Activated CD4-positive, alpha-beta memory T cell treated with anti-CD3 and anti-CD28 coated beads for 36 hours (primary cell): ENCODE measurements at places on chromosomes 13 and 19. TPM values are rescaled to one million over a fixed set of nuclear protein-coding genes. Genes with fewer than 3 reads are reported as not detected.

Gene CGB3
- total RNA-seq, result not detected

DNA sequence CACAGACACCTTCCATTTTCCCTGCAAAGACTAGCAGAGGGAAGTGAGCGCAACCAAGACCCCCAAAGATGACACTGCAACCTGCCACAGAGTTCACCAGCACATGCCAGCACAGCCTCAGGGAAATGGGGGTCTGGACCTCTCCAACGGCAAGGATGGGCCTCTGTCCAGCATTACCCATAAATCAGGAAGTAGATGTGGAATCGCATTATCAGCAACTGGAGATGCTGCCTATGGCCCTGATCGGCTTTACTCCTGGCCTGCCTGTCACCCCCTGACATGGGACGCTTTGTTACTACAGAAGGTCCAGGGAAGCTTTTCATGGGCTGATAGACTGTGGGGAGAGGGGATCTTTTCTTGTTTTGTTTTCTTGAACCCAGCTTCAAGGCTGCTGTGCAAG lies 41.4 kb upstream of the POU2F2 start:
- DNase-seq, result no peak

- DNase-seq, result no peak
These were observed 12.3 kb downstream of the DDX39A start for GRCh38 chr19:14406645-14407401.

Gene SHANK1
- total RNA-seq, result not detected

- DNase-seq, result no peak
These were observed 301.1 kb downstream of the IRS2 start for GRCh38 chr13:109485136-109485794.

GRCh38 chr19:49125025-49125731 lies 5.8 kb downstream of the PPFIA3 start:
- no peak for DNase-seq

Gene ZMYM2
- total RNA-seq, result 47.7 TPM

- peak; percentile 32 for DNase-seq
These were observed 89.3 kb downstream of the MIPEP start for GRCh38 chr13:23799945-23800344.

DNA sequence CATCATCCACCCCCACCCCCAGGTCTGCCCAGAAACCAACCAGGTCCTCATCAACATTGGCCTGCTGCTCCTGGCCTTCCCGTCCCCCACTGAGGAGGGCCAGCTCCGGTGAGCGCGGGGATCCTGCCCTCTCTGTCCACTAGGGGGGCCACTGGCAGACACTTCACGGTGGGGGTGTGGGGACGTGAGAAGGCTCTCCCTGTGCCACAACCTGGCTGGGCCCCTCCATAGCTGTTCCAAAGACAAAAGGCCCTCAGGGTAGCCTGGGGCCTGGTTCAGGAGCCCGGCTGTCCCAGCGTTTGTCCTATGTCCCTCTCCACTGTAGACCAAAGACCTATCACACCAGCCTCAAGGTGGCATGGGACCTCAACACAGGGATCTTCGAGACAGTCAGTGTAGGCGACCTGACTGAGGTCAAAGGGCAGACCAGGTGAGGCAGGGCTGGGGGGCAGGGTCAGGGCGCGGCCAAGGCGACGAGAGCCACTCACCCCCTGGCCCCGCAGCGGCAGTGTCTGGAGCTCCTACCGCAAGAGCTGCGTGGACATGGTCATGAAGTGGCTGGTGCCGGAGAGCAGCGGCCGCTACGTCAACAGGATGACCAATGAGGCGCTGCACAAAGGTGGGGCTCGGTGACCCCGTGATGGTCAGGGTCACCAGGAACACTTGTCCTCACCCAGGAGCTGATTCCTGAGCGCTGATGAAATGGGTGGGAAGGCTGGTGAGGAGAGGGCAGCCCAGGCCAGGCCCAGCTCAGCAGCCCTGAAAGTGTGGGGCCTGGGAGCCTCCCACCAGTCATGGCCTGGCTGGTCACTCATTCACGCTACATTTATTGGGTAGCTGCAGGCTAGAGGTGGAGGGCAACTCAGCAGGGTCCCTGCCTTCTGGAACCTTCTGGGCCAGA lies 7.9 kb downstream of the DCAF15 start:
- DNase-seq, result no peak

Gene ZNF552
- 6.1 TPM for total RNA-seq

DNA sequence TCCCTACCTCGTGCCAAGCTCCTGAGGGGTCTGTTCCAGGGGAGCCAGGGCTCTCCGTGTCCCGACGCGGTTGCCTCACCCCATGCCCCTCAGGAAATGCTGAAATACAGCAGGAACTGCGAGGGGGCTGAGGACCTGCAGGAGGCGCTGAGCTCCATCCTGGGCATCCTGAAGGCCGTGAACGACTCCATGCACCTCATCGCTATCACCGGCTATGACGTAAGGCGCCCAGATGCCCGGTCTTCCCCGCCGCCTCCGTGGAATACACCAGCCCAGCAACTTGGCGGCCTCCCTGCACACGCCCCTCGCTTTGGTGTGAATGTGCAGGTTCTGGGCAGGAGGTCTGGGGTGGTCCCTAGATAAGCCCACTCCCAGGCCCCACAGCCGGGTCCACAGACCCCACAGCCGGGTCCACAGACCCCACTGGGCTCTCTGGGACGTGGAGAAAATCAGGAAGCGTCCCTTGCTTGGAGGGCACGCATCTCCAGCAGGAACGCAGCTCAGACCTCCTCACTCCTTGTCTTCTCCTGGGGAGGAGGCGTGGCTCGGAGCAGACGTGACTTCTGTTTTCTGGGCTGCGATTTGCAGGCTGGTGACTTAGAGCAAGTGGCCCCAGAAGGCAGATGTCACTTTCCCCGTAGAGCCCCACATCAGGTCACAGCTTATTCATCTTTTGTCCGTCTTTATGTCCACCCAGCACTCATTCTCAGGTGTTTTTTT lies 19.4 kb upstream of the F7 start:
- DNase-seq, result no peak

GRCh38 chr13:112693831-112694497 lies 4.1 kb downstream of the ATP11A start:
- no peak for DNase-seq

Gene OR10H1
- total RNA-seq, result not detected

DNA sequence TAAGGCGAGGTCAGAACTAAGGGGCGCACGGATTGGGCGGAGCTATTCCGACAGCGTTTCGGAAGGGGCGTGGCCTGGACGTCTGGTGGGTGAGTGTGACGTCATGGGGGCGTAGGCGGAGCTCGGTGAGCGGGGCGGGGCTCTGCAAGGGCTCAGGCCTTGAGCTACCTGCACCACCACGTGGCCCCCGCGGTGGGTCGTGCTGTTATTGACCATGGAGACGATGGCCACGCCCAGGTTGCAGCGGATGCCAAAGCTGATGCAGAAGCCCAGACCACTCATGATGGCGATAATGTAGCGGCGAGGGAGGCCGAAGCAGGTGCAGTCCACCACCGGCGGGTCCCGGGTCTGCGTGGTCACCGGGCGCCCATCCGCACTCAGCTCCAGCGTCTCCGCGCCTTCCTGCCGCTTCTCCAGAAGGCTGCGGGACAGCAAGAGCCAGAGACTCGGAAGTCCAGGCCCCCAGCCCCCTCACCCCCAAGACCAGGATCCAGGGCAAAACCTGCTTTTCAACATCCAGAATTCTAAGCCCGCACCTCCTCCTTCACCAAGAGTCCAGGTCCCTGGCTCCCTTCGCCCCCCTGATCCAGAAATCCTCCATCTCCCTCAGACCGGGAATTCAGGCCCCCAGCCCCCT lies 4.8 kb downstream of the SLC17A7 start:
- DNase-seq, result peak; percentile 80

DNA sequence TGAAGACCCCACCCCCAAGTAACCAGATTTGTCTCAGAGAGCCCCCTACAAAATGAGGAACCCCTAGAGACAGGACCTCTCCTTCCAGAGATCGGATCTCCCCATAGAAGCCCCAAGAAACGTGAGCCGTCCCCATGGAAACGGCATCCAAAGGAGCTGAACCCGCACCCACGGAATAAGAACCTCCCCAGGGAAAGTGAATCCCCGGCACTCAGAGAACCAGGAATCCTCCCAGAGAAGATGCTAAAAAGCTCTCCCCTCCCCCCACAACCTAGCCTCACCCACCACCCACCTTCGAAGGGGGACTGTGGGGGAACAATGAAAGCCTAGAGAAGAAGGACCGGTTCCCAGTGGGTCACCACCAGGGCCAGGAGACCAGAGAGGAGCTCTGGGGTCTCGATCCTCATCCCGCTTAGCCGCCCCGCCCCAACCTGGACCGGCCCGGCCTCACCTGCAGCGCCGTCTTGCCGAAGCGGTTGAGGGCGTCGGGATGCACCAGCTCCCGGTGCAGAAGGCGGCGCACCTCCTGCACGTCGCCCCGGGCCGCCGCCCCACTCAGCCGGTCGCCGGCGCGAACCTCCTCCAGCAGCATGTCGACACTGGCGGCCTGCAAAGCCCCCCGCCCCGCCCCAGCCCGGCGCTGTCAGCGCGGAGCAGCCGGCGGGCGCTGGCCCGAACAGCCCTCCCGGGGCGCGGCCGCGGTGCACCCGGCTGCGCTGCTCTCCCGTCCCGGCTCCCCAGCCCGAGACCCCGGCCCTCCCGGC lies 535 bp downstream of the CDKN2D start:
- peak; percentile 78 for DNase-seq

Gene PTGIR
- total RNA-seq, result 22.6 TPM

Gene DPF1
- 1.2 TPM for total RNA-seq

- no peak for DNase-seq
These were observed 858 bp upstream of the USP12 start for GRCh38 chr13:27172495-27172842.

GRCh38 chr13:58437427-58437826 lies 805.9 kb downstream of the PCDH17 start:
- DNase-seq, result no peak

- DNase-seq, result no peak
These were observed 141.2 kb downstream of the SPRY2 start for GRCh38 chr13:80199585-80200292.
